Type B pancreatic cell (in vitro differentiated cells): ENCODE measurements at places on chromosomes 12 and 14.

DNA sequence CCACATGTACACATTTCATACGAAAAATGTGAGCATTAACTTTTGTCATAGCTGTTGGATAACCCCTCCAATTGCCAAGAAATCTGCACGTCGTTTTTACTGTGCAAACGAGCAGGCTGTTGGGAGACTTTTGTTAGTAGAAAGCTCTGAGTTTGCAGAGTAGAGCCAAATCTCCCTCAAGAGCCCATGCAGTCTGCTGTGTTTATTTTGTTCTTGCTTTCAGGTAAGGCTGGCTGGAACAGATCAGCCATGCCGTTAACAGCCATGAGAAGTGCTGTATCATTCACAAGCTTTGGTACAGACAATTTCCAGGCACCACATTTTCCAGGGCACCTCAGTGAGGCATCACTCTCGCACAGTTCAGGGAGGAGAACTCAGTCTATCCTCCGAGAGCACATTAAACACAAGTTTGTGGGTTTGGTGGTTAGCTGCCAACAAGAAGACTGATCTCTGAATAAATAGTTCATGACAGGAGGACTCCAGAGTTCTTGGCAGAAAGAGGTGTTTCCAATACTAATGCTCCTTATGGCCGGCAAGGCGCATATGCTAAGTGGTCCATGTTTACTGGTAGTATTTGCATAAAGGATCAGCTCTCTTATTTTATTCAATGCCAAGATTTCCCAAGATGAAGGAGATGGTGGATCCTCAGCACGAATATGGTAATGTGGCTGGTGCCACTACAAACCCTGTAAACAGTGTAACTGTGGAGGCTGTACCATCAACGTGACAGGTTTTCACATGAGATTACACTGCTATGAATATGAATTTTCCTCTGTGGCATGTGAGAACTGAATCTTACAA lies 30.3 kb upstream of the PELI2 start:
- no peak for DNase-seq

DNA sequence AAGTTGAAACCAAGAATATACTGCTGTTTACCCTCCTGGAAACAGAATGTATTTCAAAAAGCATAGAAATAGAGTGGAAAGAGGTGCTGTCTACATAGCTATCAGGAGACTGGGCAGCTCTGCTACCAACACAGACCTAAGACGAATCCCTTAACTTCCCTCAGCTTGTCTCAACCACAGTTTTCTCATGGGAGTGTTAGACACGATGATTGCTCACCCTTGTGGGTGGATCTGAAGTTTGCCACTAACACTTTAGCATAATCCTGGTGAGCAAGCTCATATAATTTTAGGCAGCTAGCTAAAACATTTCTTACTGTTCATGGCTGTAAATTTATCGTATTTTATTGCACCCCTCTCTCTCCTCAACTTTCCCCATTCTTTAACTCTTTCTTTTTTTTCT lies 38.5 kb downstream of the C12orf75 start:
- no peak for DNase-seq

- DNase-seq = no peak
These were observed at the start of gene ANHX for GRCh38 chr12:133235401-133236112. TSS of gene ANHX (minus strand) at chr12:133235877. CDS start at chr12:133234356, 1,521 bp downstream.

- no peak for DNase-seq
These were observed 366.0 kb upstream of the DDHD1 start for GRCh38 chr14:53519137-53519536.

- no peak for DNase-seq
These were observed 161.1 kb downstream of the MYRFL start for GRCh38 chr12:69986114-69986513.

DNA sequence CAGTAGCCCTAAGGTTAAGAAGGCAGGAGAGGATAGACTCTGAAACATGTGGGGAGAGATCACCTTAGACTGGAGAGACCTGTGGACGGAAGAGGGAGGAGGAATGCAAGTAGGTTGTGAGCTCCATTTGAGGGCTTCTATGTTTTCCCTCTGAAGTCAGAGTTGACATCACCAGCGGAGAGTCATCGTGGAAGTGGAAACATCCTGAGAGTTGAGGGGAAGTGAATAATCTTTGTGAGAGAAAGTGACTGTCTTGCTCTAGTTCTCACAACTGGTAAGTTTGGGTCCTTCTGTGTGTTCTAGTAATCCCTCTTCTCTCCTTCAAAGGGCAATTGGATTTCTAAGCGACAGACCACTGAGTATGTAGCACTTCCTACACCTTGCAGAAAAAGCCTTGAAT lies 103.6 kb upstream of the CCND2 start:
- DNase-seq = no peak

DNA sequence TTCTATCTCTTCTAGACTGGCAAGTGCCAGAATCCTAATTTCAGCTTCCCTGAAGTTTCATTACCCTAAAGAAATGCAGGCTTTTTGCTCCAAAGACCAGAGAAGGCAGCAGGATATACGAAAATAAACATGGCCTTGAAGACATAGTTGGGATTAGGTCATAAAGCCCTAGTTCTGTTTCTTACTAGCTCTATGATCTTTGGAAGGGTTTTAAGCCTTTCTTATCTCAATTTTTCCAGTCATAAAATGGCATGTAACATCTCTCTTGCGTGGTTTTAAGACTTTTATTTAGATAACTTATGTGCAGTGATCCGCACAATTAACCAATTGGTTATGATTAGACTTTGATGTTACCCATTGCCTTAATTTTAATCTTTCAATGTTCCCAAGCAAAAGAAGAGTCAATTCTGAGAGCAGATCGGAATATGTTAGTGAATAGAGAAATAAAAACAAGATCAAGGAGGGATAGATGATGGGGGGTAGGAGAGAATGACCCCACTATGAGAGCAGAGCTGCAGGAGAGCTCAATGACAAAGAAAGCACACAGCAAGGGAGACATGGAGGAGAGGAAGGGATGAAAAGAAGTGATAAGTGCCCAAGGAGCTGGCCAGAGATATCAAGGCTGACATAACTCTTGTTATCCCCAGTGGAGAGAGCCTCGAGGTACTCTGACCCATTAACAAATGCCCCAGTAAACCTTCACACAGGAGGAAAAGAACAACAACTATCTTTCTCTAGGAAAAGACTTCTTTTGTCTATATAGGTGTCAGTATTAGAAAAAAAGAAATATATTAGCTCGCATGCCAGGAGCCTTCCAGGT lies 53.0 kb upstream of the ANP32D start:
- DNase-seq = no peak

DNA sequence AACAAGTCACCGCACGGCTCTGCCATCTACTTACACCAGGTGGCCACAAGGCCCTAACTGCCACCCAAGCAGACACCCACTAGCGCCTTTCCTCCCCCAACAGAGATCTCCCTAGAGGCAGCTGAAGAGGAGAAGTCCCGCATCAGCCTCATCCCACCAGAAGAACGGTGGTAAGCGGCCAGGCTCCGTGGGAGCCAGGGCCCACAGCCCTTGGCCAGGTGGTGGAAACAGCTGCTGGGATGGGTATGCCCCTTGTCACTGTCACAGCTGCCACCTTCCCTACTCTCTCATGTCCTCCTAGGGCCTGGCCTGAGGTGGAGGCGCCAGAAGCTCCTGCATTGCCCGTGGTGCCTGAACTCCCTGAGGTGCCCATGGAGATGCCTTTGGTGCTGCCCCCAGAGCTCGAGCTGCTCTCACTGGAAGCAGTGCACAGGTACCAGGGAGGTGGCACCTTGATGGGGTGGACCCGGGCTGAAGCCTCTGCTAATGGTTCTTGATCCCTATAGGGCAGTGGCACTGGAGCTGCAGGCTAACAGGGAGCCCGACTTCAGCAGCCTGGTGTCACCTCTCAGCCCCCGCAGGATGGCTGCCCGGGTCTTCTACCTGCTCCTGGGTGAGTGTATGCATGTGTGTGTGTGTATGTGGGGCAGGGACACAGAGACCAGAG lies 7.5 kb downstream of the REC8 start:
- no peak for DNase-seq

GRCh38 chr12:1845427-1845826 lies 25.1 kb downstream of the LRTM2 start:
- peak; percentile 66 for DNase-seq

- DNase-seq = peak; percentile 73
These were observed 545 bp downstream of the PPFIA2 start for GRCh38 chr12:81758421-81759189.

GRCh38 chr12:9258676-9259075 lies 50.5 kb upstream of the PZP start:
- DNase-seq = no peak

- DNase-seq = no peak
These were observed 225.4 kb downstream of the APAF1 start for GRCh38 chr12:98870504-98870903.

GRCh38 chr12:13536219-13536910 lies 339.8 kb downstream of the EMP1 start:
- no peak for DNase-seq

GRCh38 chr12:6965714-6966113 lies 4.8 kb downstream of the PHB2 start:
- DNase-seq = no peak

DNA sequence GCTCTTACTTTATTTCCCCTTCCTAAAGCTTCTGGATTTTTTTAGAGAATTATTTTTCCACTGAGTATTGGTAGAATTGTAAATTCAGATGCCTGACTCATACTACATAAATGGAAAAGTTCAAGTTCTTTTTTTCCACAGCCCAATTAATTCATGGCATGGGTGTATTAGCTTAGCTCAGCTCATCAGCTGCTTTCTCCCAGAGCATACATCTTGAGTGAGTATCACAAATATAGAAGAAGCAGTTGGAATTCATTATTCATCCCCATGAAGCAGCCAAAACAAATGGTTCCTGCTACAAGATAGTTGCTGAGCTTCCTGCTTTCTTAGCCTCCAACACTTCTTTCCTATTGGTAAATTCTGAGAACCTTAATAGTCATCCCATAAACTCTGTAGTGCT lies 105.1 kb downstream of the C12orf50 start:
- no peak for DNase-seq

DNA sequence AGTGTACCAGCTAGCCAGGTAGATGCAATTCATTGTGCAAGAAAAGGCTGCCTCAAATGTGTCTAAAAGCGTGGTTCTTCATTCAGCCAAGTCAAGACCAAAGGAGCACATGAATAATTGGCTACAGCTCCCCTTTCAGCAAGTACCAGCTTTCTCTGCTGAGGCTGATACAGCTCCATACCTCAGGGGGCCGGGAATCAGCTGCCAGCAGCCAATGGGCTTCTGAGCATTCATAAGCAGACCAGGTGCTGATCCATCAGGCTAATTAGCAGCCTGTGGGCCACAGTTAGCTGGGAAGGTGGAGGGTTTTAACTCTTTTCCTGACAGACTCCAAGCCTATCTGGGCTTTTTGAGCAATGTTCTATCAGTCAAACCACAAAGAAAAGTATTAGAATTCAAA lies 264.7 kb downstream of the APAF1 start:
- no peak for DNase-seq

- DNase-seq = no peak
These were observed 286.3 kb downstream of the ITPR2 start for GRCh38 chr12:26546535-26547314.

- DNase-seq = no peak
These were observed 160.5 kb downstream of the BTG1 start for GRCh38 chr12:91985002-91985787.
